Endothelial cell of umbilical vein (primary cell): ENCODE measurements at places on chromosomes 2 and 18.
A peak's percentile ranks its signal among the peaks of the same experiment; 100 is the strongest.

DNA sequence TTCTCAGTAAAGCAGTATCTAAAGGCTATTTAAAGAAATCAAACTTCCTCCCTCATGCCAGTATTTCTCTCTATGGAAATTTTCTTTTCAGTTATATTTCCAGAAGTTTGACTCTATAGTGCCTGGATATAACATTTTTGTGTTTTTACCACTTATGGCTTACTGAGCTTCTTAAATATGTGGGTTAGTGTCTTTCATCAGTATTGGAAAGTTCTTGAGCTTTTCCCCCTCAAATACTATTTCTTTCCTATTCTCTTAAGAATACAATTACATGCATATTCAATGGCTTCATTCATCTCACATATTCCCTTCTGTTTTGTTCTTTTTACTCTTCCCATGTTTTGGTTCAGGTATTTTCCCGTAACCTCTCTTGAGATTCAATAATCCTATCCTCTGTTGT is 432.0 kb downstream of the SETBP1 start:
- no peak overlapping the region for H3K27ac ChIP-seq
- no peaks in the 10 kb centered on the region for H3K4me1 ChIP-seq
- H3K36me3 ChIP-seq = no peaks in the 10 kb centered on the region
- no peak for DNase-seq

GRCh38 chr2:205858881-205859441 is 176.7 kb downstream of the NRP2 start:
- H3K4me3 ChIP-seq = no peak overlapping the region
- DNase-seq = no peak
- no peak overlapping the region for H3K27ac ChIP-seq
- no peaks in the 10 kb centered on the region for H3K27me3 ChIP-seq
- H3K36me3 ChIP-seq = no peaks in the 10 kb centered on the region
- H3K4me1 ChIP-seq = no peaks in the 10 kb centered on the region

DNA sequence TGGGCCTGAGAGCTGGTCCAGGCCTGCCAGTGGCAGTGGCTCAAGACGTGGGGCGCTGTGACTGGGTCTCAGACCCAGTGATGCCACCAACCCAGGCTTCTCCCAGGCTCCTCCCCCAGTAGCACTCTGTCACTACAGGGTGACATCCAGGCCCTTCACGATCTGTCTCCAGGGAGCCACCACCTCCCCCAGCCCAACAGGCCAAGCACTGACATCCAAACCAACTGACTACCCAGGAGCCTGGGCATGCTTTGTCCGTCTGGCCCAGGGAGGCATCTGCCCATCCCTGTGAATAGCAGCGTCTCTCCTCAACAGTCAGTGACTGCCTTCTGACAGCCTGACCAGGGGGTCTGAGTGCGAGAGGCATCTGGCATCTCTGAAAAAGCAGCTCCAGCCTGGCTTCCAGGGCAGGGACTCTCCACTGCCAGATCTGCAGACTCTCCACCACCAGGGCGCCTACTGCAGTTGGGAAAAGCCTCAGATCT is 13.0 kb downstream of the TEX44 start:
- H3K27ac ChIP-seq = peak overlapping the region; percentile 91
- H3K4me1 ChIP-seq = peaks cover 10% of the 10 kb centered on the region
- DNase-seq = no peak
- H3K36me3 ChIP-seq = no peaks in the 10 kb centered on the region
- H3K27me3 ChIP-seq = no peaks in the 10 kb centered on the region

- no peaks in the 10 kb centered on the region for H3K4me1 ChIP-seq
- H3K4me3 ChIP-seq = no peak overlapping the region
- H3K36me3 ChIP-seq = no peaks in the 10 kb centered on the region
- peak; percentile 73 for DNase-seq
- no peaks in the 10 kb centered on the region for H3K27me3 ChIP-seq
- H3K27ac ChIP-seq = peak overlapping the region; percentile 28
Observed at GRCh38 chr18:74982946-74983635, 225.8 kb downstream of the PTGR3 start.

GRCh38 chr18:4781873-4782272 is 326.8 kb upstream of the DLGAP1 start:
- H3K27me3 ChIP-seq = no peaks in the 10 kb centered on the region
- no peaks in the 10 kb centered on the region for H3K4me1 ChIP-seq
- H3K4me3 ChIP-seq = no peak overlapping the region

DNA sequence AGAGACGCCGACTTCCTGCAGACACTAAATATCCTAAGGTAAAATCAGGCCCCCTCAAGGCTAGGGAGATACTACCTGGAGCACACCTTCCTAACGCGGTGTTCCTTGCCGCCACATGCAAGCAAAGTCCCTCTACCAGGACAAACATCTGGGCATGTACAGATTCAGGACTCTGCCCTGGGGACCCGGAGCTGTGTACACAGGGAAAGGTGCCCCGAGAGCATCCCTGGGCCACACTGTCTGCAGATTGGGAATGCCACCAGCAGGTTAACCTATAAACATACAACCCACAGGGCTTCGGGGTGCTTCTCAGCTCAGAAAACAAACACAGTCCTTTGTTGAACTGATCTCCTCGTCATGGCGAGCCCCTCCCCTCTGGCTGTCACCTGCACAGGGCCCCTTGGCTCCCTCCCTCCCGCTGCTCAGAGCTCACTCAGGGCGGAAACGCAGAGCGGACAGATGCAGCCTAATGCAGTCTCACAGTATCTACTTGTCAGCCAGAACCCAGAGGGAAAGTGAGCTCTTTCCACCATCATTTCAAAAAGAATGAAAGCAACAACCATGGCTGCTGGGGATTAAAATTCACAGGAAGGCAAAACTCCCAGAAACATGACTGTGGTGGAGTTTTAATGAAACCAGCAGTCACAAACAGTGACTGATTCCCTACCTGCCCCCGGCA is 218.8 kb downstream of the HDAC4 start:
- H3K4me1 ChIP-seq = no peaks in the 10 kb centered on the region
- H3K4me3 ChIP-seq = no peak overlapping the region
- no peak for DNase-seq

- H3K27ac ChIP-seq = no peak overlapping the region
- peak; percentile 15 for DNase-seq
- no peaks in the 10 kb centered on the region for H3K27me3 ChIP-seq
- peaks cover 29% of the 10 kb centered on the region for H3K4me1 ChIP-seq
- H3K36me3 ChIP-seq = peaks cover 2% of the 10 kb centered on the region
Observed at GRCh38 chr2:53964257-53964952, 6.4 kb downstream of the PSME4 start.

DNA sequence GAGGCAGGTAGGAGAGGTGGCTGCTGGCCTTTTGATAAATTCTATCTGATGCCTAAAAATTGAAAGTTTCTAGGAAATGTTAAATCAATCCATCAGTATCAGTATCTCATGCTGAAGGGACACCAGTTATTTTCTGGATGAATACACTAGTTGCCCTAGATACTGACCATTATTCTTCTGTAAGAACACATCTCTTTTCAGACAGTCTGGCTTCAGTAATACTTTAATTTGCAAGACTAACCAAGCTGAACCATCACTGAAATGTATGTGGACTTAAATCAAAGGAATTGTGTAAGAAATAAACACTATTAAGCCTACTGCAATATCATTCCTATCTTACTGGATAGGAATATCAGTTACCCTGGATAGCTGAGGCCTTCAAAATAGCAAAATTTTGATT is 1546.3 kb downstream of the LRP1B start:
- H3K4me1 ChIP-seq = no peaks in the 10 kb centered on the region
- no peaks in the 10 kb centered on the region for H3K27me3 ChIP-seq
- H3K36me3 ChIP-seq = no peaks in the 10 kb centered on the region
- DNase-seq = no peak

- no peak overlapping the region for H3K27ac ChIP-seq
- H3K27me3 ChIP-seq = no peaks in the 10 kb centered on the region
Observed at GRCh38 chr2:193505620-193506019, 1310.9 kb upstream of the TMEFF2 start.

DNA sequence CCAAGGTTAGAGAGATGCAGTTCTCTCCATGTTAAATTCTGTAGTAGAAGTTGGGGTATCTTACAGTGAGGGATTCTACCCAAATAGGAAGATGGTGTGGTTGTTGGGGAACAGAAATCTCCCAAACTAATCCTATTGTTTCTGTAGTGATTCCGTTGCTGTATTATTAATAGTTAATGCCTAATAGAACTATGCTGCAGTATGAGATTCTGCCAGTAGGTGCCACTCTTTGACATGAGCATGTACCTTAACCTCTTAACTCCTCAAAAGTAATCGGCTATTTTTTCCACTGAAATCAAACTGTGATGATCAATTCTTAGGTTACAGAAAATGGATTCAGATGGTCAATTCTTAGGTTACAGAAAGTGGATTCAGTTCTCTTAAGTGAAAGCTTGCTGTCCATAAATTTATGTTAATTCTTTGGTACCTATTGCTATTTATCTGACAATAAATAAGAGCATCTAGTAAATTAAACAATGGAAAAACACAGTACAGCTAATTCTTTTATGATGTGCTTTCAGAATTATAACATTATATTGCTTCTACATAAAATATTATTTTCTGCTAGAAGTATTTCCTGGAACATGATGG is 97.9 kb upstream of the DLX2 start:
- no peak overlapping the region for H3K4me3 ChIP-seq
- peak; percentile 53 for DNase-seq
- no peaks in the 10 kb centered on the region for H3K36me3 ChIP-seq
- H3K27ac ChIP-seq = no peak overlapping the region
- no peaks in the 10 kb centered on the region for H3K27me3 ChIP-seq
- no peaks in the 10 kb centered on the region for H3K4me1 ChIP-seq

GRCh38 chr18:21826196-21826595 is 85.6 kb downstream of the MIB1 start:
- no peaks in the 10 kb centered on the region for H3K36me3 ChIP-seq
- H3K4me3 ChIP-seq = no peak overlapping the region
- no peak overlapping the region for H3K27ac ChIP-seq
- no peaks in the 10 kb centered on the region for H3K27me3 ChIP-seq
- H3K4me1 ChIP-seq = peaks cover 14% of the 10 kb centered on the region

GRCh38 chr2:222795450-222796357 is 65.1 kb upstream of the ACSL3 start:
- no peak overlapping the region for H3K4me3 ChIP-seq
- H3K4me1 ChIP-seq = peaks cover 11% of the 10 kb centered on the region
- no peak for DNase-seq
- no peaks in the 10 kb centered on the region for H3K36me3 ChIP-seq
- no peak overlapping the region for H3K27ac ChIP-seq

- no peaks in the 10 kb centered on the region for H3K36me3 ChIP-seq
- H3K27ac ChIP-seq = no peak overlapping the region
- no peak for DNase-seq
- no peaks in the 10 kb centered on the region for H3K27me3 ChIP-seq
- H3K4me3 ChIP-seq = no peak overlapping the region
- H3K4me1 ChIP-seq = no peaks in the 10 kb centered on the region
Observed at GRCh38 chr18:79935098-79935480, 16.4 kb downstream of the SLC66A2 start.

DNA sequence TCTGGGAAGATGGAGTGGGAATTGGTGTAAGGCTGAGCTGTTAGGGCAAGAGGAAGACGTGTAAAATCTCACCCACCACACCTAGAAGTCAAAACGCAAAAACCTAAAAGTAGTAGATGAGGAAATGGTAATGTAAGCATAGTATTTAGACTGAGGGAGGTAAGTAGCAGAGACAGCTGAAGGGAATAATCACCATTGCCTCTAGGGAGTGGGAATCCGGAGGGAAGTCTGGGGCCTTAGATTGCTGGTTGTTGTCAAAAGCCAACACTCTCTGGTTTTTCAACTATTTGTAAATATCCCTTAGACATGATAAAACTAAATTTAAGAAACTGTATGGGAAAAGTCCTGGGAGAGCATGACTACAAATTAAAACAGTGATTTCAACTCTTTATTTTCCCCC is 28.7 kb upstream of the MYCN start:
- no peak for DNase-seq
- H3K27me3 ChIP-seq = no peaks in the 10 kb centered on the region
- H3K27ac ChIP-seq = no peak overlapping the region
- H3K36me3 ChIP-seq = no peaks in the 10 kb centered on the region

GRCh38 chr18:63405986-63406385 is 16.3 kb downstream of the VPS4B start:
- H3K4me1 ChIP-seq = peaks cover 6% of the 10 kb centered on the region
- H3K4me3 ChIP-seq = no peak overlapping the region
- no peak overlapping the region for H3K27ac ChIP-seq
- DNase-seq = no peak
- no peaks in the 10 kb centered on the region for H3K27me3 ChIP-seq

- no peaks in the 10 kb centered on the region for H3K36me3 ChIP-seq
- no peaks in the 10 kb centered on the region for H3K4me1 ChIP-seq
- no peak for DNase-seq
- H3K27ac ChIP-seq = no peak overlapping the region
- H3K4me3 ChIP-seq = no peak overlapping the region
- no peaks in the 10 kb centered on the region for H3K27me3 ChIP-seq
Observed at GRCh38 chr2:13779996-13780395, 852.5 kb upstream of the LRATD1 start.

GRCh38 chr2:102258025-102258385 is 53.4 kb upstream of the IL1RL1 start:
- no peaks in the 10 kb centered on the region for H3K36me3 ChIP-seq
- peaks cover 15% of the 10 kb centered on the region for H3K4me1 ChIP-seq
- no peaks in the 10 kb centered on the region for H3K27me3 ChIP-seq
- H3K4me3 ChIP-seq = no peak overlapping the region
- peak overlapping the region; percentile 35 for H3K27ac ChIP-seq

DNA sequence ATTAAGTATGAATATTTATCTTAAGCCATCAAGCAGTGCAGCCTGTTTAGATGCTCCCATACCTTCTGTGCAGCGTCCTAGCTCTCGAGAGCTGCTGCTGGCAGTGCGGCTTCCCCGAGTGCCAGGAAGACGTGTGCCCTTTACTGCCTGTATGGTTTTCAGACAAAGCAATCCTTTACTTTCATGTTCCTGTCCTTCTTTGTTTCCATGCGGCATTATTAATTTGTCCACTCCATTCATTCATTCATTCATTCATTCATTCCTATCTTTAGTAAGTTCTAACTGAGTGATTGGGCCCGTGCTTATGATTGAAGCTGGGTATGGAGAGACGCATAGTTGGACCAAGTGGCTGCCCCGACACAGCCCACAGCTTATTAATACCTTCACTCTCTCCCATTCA is 446.6 kb upstream of the HNRNPA3 start:
- no peaks in the 10 kb centered on the region for H3K4me1 ChIP-seq
- H3K4me3 ChIP-seq = no peak overlapping the region
- H3K27ac ChIP-seq = no peak overlapping the region
